ENCODE measurements at places on chromosomes 11 and 22.

GRCh38 chr22:19974268-19974861, 32.7 kb upstream of the TXNRD2 start:
- DNase-seq = peak; percentile 45

- DNase-seq = peak; percentile 93
These were observed at the start of the genes FAM118B and RPUSD4 for GRCh38 chr11:126211236-126212088. TSS of gene FAM118B (plus strand) at chr11:126211782. CDS start at chr11:126235002, 23,220 bp downstream. TSS of gene RPUSD4 (minus strand) at chr11:126211650. CDS start at chr11:126211638, 12 bp downstream.

- DNase-seq = no peak
These were observed 1.4 kb downstream of the USP47 start for GRCh38 chr11:11843211-11843621.

GRCh38 chr11:13465909-13466371, 2.9 kb upstream of the BTBD10 start:
- no peak for DNase-seq

GRCh38 chr11:133219543-133219942, 312.8 kb downstream of the OPCML start:
- no peak for DNase-seq

DNA sequence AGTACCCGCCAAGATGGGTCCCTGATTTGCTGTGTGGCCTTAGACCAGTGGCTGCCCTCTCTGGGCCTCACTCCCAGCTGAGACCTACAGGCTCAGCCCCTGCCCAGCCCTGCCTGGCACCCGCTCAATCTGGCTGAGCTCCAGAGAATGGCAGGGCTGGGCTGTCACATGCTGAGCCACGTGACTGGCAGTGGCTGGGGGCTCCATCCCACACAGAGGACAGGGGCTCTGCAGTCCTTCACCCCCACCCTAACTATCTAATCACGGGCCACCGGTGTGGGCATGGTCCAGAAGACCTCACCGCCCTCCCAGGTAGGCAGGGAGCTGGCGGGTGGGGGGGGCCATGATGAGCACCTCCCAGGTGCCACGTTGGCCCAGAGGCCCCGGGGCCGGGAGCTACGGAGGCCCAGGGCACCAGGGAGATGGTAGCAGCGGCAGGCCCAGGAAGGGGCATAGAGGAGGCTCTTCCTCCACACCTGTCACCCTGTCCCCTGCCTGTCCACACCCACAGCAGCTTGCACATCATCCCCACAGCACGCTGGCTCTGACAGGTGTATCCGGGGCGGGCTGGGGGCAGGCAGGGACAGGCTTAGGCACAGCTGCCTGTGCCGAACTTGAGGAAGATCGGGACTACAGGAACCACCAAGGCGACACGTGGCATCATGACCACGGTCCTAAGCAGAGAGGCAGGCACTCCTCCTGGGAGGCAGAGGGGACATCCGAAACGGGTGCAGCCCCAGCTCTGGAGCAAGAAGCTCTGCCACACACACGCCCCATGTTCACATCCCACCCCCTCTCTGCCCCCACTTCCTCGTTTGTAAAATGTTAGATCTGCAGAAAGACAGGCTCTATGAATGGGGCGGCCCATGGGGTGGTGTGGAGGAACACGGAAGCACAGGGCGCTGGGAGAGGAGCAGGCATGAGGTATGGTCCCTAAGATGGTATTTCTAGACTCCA, 1.5 kb upstream of the ALDH3B1 start:
- no peak for DNase-seq

DNA sequence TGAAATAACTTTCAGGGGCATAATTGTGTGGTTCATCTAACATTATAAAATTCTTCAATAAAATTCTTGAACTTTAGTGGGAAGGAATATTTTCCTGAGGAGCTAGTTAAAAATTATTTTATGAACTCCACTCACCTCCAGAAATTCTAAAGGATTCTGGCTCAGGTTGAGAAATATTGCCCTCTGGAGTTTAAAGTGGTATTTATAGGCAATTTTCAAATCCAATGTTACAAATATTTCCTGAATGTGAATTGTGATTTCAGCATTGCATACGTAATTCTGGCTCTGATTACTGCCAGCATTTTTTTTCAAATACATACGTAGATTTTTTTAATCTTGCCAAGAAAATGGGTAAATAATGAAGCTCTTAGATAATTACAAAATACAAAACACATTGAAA, 598.2 kb upstream of the ANO3 start:
- DNase-seq = no peak

DNA sequence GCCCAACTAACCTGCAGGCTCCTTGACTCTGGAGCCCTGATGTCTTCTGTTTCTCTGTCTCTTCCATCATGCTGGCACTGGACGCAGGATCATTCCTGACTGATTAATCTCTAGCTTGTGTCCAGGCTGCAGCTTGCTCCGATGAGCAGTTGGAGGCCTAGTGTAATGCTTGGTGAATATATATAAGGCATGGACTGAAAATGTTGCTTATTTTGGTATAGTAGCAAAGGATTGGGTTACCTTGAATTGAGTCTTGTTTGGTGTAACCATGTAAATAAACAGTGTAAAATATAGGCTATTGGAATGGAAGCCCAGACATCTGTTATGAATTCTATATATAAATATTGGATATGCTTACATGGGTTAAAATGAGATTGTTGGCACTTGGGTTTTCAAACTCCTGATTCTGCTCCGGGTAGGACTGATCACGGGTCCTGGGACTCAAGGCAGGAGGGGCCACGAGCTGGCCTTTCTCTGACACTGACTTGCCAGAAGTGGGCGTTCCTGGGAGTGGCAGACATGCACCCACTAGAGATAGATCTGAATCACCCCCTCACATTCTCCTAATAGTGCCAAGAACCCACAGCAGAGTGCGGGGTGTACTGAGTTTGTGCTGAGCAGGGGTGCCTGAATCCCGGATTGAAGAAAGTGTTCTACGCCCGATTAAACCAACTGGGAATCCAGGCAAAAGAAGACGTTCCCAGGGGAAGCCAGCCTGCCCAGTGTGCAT, 25.8 kb downstream of the LRP5 start:
- no peak for DNase-seq

DNA sequence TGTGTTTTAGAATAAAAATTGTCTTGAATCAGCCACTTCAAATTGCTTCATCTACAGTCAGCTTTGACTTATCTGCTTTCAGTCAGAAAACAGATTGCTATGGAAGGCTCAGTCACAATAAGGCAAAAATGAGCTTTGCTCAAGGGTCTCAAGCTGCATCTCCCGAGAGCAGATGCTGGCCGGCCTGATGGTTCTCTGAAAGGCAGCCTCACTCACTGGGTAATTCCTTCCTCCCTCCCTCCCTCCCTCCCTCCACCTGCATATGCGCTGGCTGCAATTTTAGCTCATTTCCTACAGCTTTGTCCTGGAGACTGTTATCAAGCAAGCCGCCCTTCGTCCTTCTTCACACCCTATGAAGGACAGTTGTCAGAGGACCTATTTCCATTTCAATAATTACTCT, 1.6 kb upstream of the IZUMO1R start:
- DNase-seq = no peak

DNA sequence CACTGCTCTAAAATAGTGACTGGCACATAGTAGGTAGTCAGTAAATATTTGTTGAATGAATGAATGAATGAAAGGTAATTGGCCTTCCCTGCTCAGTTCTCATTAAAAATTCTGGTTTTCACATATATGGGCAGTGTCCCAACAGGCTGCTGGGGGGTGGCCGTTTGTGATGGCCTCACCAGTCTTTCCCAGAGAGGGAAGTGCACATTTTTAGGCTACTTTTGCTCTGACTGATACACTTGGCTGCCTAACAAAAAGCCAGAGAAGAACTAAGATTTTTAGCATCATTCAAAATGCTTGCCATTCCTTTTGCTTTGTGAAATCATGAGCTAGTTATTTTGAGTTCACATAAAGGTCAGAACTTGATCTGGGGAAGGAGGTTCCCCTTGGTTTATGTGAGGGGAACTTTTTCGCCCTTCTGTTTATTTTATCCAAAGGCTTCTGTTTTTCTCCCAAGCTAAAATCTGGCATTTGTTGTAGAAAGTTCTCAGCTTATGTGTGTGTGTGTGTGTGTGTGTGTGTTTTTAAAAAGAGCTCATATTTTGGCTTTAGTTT, 83.1 kb downstream of the PTPRJ start:
- peak; percentile 80 for DNase-seq

- DNase-seq = no peak
These were observed 51.1 kb upstream of the MUC15 start for GRCh38 chr11:26623076-26623659.

GRCh38 chr11:107675902-107676301, 36.0 kb downstream of the SLN start:
- DNase-seq = no peak

GRCh38 chr22:43267981-43268660, 75.1 kb downstream of the SCUBE1 start:
- DNase-seq = no peak

DNA sequence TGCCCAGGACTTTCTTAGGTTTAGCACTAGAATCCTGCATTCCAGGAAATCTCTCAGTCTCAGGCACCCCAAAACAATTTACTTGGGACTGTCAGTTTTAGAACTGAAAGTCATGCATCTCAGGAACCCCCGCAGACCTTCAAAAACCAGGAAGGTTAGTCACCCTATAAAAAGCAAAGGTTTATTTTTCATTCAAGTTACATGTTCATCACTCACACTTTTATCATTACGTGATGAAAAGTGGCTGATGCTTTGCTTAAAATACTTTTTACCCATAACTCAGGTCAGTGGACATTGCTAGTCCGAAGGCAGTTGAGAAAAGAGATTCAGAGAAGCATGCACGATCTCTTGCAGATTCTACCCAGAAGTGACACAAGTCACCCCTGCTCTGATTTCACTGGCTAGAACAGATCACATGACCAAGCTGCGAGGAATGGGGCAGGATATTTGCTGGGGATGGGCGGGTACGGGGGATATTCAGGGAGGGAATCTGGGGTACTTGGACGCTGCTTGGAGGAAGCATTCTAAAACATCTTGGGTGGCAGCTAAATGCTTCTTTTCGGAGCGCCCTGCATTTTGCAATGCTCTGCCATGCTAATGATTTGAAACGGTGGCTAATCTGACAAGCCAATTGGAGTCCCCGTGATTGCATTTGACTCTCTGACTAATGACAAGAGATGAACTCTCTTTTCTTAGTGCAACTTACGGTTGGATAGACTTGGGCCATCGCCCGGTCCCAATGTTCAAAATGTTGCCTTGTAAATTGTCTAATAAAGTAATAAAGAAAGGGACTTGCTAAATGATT, 110.2 kb downstream of the MIAT start:
- DNase-seq = no peak

DNA sequence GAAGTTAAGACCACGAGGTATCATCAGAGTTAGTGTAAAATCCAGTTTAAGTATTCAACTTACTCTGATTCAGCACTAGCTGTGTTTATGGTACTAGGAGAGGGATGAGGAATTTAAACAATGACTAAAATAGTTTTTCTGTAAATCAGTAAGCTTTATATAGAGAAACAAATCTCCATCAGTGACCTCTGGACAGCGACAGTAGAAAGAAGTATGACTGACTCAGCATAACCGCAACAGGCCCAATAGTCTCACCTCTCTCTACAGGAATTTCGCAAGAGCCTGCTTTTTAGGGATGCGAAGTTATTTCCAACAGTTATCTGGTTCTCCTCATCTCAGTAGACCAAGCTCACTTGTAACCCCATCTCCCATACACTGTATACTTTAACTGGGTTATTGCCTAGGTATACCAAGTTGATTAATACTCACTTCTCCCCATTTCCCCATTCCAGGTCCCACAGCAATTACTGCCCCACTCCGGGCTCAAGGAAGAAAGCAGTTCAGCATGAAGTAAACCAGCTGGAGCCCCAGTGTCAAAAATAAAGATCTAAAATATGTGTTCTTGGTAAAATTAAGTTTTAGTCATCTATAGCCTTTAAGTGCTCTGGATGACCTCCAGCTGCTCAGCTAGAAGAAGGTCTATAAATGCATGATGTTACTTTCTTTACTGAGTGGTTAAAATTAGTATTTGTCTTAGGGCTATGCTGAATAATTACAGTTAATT, 770.6 kb upstream of the CCDC90B start:
- no peak for DNase-seq

DNA sequence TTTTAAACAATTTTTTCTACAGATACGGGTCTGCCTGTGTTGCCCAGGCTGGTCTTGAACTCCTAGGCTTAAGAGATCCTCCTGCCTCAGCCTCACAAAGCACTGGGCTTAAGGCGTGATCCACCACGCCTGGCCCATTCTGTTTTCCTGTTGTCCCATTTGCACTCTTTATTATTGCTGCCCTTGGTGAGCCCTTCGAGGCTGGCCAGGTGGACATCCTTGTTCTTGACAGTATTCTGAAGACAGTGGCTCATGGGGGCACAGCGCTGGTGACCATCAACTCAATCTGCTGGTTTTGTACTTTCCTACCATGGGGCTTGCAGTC, 35.6 kb downstream of the TBC1D22A start:
- peak; percentile 26 for DNase-seq

GRCh38 chr11:73623686-73624085, 22.7 kb upstream of the PLEKHB1 start:
- DNase-seq = no peak

- no peak for DNase-seq
These were observed 3.9 kb downstream of the DBX1 start for GRCh38 chr11:20156280-20156875.

GRCh38 chr11:78791254-78791653, 216.6 kb upstream of the NARS2 start:
- DNase-seq = no peak

DNA sequence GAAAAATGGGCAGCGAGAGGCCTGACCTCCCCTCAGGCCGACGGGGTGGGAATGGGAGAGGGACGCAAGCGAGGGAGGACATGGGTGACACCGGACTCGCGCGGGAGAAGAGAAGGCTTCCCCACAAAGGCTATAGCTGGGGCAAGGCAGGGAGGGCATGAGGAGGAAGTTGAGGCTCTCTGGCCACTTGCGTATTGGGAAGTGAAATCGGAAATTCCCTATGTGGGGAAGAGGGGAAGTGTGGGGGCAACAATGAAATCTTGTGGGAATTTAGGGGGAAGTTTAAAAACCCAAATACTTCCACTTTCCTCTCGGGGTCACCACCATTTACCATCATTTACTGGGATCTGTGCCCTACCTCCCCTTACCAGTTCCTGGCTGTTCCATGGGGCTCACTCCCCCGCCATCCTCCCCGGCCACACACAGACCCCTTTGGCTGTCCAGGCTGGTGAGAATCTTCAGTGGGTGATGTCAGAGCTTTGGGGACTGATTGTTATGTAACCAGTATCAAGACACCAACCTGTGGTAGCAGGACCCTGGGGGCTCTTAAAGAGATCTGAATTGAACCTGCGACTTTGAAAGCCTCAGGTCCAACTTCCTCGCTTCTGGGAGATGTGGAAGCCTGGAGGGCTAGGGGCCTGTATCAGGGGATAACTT, 951 bp upstream of the EHD1 start:
- DNase-seq = no peak

GRCh38 chr22:17242641-17243040, 23.4 kb upstream of the ADA2 start:
- DNase-seq = no peak

DNA sequence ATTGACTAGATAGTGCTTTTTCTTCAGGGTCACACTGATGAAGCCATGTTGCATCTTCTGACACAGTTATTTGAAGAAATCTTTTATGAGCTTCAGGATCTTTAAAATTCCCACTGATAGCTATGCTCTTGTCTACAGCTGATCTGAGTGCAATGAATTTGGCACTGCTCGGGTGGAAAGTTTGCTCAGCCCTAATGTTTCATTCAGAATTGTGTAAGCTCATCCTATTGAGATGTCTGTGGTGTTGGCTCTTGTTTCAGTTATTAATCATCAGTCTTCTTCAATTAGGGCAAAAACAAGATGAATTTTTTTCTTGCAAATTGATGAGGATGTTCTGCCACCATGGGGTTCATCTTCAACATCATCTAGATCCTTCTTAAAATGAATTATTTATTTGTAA, 1387.0 kb upstream of the RAG2 start:
- DNase-seq = no peak

GRCh38 chr11:58770627-58771457, 39.1 kb upstream of the GLYAT start:
- DNase-seq = peak; percentile 71
